Fibroblast of mammary gland (primary cell): ENCODE measurements at places on chromosomes 4 and X.

DNA sequence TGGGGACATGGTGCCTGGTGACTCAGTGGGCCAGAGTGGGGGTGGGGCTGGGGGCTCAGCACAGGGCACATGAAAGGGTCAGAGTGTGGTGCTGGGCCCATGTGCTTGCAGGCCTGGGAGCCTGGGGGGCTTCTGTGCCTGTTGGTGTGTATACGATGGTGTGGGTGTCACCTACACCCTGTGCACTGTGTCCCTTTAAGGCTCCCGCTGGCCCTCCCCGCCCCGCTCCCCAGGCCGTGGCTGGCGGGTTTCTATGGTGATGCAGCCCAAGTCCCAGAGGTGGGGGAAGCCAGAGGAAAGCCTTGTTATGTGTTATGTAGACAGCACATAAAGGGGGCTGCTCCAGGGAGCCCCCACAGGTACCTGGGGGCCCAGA, 5.5 kb downstream of the L1CAM start:
- no peak for DNase-seq

- peak; percentile 17 for DNase-seq
Observed at GRCh38 chrX:72713130-72713529, 976 bp downstream of the PHKA1 start.

GRCh38 chrX:136630881-136631280, 17.1 kb upstream of the CD40LG start:
- DNase-seq = no peak

DNA sequence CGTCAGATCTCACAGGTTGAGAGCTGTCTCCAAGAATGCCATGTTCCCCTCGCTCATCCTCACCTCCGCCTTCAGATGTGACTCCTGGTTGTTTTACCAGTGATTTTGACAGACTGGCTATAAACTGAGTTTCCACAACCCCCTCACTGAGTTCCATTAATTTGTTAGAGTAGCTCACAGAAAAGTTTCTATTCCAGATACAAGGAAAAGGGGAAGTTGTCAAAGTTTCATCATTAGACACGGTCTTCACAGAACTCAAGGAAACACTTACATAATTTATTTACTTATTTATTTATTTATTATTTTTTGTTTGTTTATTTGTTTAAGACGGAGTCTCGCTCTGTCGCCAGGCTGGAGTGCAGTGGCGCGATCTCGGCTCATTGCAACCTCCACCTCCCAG, 55.7 kb upstream of the IQSEC2 start:
- DNase-seq = no peak

GRCh38 chr4:48064349-48064748, 47.8 kb downstream of the NIPAL1 start:
- no peak for DNase-seq

DNA sequence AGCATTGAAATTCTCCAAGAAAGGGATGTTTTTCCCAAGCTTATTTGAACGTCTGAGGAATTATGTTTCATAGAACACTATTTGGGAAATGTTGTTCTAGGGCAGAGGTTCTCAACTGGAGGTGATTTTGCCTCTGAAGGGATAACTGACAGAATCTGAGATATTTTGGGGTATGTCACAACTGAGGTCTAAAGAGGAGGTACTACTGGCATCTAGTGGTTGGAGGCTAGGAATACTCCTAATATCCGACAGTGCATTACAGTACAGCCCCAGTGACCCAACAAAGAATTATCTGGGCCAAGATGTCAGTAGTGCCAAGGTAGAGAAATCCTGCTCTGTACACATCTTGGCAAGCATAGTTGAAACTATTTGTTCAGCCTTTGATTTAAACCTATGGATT, 6.4 kb downstream of the HSPA4L start:
- DNase-seq = peak; percentile 12

GRCh38 chr4:10696253-10696652, 11.7 kb upstream of the CLNK start:
- DNase-seq = no peak

GRCh38 chr4:828641-829271, 2.8 kb upstream of the CPLX1 start:
- DNase-seq = peak; percentile 31

DNA sequence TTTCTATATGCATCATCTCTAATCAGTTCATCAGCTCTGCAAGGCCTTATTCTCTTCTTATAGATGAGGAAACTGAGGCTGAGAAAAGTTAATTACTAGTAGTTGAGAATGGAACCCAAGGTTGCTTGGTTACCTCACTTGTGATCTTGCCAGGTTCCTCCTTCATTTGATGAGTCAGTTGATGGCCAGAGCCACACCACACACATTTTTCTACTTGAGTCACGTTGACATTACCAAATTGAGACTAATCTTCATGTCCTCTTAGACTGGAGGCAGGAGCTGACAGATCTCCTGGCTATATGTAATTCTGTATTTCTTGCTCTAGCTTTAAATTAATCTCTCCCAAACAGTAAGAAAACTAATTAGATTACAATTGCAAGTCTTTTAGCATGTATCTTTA, 428.4 kb downstream of the AFF2 start:
- DNase-seq = peak; percentile 56

DNA sequence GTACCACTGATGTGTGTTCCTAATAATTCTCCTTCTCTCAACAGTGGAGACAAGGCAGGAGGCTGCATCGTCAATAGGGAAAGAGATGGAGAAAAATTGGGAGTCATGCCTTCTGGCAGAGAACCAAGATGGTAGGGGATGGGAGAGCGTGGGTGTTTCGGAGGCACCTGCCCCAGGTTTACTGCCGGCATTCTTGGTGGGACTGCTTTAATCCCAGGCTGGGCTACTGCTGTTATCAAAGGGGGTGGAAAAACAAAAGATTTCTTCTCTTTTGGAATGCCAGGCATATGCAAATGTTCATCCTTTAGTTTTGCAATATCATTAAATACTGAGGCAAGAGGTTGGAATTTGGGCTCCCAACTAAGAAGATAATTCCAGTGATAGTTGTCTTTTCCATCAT, 257.0 kb downstream of the DCHS2 start:
- DNase-seq = no peak

DNA sequence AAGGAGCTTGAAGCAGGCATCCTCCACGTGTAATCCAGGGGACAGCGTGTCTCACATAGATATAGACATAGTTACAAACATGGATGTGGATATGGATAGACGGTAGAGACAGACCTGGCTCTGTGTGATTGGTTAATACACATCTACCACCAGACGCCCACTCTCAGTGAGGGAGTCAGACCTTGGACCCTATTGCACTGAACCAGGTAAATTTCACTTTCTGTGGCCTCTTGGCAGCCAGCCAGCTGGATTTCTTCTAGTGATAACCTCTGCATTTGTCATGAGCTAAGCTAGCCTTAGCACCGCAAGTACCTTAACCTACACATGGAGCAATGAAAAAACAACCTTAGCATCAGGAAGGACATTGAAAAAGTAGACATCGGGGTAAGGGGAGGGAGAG, 79.2 kb upstream of the ACSL4 start:
- no peak for DNase-seq

DNA sequence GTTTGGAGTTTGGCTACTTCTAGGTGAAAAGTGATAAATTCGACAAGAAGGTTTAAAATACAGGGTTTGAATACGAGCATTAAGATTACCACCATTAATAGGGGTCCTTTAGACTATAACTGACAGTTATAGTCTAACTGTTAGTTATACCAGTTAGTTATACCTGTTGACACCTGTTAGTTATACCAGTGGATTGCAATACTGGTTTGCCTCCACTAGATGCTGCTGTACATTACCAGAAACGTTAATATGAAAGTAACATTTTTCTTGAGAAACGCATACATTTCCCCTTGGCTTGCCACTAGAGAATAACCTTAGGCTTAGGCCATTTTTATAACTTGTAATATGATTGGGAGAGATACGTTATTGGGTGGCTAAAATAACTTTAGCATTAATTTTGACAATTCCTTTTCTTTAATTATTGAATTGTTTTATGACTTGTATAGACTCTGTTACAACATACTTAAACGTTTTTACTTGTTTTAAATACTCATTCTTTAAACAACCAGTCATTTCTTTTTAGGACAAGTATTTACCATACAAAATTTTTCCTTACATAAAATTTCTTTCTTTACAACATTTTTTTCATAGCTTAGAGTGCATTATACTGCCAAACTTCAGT, 911.2 kb downstream of the FSTL5 start:
- DNase-seq = peak; percentile 1

DNA sequence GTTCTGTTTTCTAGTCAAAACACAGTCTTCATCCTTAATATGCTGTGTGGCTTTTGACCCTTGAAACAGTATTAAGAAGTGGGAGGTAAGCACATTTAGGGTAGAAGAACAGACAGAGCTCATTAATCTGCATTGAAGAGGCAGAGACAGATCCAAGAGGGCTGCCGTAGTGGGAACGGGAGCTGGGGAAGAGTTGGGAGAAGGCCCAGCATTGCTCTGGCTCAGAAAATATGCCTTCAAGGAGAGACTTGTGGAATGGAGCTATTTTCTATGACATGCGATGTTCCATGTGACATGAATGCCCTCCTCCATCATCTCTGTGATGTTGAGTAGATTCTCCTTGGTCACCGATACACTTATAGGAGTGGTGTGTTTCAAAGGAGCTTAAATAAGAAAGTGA, 273.3 kb upstream of the BOD1L1 start:
- DNase-seq = no peak

DNA sequence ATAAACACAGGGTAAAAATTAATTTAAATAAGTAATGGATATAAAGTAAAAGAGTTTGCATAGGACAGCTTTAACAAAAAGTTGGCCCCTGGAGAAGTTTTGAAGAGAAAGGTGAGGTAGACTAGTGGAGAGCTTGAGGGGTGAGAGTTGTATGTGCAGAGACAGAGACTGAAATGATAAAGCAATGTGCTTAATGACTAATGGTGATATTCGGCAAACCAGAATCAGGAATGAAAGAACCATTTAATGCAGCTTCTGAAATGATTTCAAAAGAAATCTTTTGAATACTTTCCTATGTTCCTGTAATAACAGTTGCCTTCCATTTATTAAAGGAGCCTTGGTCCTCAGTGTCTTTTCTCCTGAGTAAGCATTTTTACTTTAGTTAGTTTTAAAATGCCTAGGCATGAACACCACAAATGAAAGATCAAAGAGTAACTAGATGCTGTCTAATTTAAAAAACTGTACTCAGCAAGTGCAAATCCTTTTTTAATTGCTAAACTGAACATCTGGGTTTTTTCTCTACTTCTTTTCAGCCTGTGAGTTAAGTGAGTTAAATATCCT, 28.5 kb downstream of the CAMK2D start:
- no peak for DNase-seq
